CMK (cell line): ENCODE measurements at places on chromosomes 7 and 10.

GRCh38 chr7:40301486-40302068 lies 166.8 kb downstream of the SUGCT start:
- DNase-seq, result no peak

DNA sequence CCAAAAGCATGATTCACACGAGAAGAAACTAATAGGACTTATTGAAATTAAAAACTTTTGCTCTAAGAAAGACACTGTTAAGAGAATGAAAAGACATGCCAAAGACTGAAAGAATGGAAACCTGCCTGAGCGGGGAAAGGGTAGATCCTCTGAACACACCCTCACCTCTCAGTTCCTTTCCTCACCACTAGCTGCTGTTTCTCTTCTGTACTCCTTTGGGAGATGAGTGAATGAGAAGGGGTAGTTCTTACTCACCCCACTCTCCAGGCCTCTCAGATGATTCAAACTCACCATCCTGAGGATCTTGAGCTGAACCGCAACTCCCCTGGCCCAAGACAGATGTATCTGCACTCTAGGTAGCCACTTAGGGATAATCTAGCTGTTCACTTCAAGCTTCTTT lies 41.9 kb downstream of the IQUB start:
- no peak for DNase-seq

DNA sequence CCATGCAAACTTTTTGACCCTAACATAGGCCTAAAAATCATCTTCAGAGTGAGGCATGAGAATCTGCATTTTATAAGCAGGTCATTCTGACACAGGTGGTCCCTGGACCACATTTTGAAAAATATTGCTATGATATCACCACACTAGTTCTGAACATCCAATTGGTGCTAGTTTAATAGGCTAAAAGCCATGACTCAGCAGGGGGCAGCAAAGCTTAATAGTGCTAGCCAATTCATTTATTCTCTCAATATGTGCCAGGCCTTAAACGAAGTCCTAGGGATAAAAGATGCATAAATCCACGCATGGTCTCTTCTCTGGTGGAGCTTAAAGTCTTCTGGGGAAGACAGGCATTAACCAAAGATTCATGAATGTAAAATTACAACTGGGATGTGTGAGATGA lies 10.2 kb upstream of the SLC25A28 start:
- no peak for DNase-seq

GRCh38 chr7:129824291-129825208 lies 128.2 kb downstream of the UBE2H start:
- DNase-seq, result no peak

- no peak for DNase-seq
These were observed 51.7 kb downstream of the HSPA12A start for GRCh38 chr10:116690356-116691322.

DNA sequence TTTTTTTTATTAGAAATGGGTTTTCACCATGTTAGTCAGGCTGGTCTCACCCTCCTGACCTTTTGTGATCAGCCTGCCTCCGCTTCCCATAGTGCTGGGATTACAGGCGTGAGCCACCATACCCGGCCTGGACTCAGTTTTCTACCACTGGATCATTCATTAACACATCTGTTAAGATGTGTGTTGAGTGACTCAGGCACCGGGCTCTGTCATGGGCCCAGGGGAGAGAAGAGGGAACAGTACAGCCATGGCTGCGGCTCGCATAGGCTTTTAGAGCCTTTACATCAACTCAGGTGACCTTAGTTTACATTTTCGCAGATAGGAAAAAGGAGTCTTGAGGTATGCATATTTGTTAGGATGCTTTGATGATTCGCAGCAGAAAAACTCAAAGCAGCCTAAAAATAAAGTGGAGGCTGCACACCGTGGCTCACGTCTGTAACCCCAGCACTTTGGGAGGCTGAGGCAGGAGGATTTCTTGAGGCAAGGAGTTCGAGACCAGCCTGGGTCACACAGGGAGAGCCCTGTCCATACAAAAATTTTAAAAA lies 3.1 kb upstream of the ARPC1B start:
- no peak for DNase-seq
